SW480 (cell line): ENCODE measurements at places on chromosomes 6 and 20.

- no peak for DNase-seq
Measured at GRCh38 chr20:46031701-46032254, 2.8 kb downstream of the SLC12A5 start.

DNA sequence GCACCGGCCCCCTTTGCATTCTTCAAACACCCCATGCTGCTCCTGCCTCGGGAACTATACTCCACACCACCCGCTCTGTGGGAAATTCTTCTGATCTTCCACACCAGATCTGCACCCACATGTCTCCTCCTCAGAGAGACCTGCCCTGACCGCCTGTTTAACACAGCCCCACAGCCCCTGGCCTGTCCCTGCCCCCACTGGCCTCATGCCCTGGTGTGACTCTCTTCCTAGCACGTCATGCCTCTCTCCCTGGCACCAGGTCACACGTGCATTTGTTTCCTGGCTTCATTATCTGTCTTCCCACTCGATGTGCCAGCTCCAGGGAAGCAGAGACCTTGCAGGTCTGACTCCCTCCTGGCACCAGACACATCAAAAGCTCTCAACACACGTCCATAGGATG is 79.6 kb downstream of the ANKRD60 start:
- DNase-seq = no peak

DNA sequence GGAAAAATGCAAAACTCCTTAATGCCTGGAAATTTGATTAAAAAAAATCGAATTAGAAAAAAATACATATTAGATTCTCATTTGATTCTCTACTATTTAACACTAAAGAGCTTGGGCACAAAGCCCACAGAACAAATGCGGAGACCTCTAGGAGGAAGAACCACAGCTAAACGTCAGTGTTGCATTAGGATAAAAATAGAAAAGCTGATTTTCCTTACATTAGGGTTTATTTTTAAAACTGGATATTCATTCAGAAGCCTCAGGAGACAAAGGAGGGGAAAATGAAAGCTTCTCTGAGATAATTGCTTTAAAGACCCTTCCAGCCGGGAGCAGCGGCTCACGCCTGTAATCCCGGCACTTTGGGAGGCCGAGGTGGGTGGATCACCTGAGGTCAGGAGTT is 77.3 kb downstream of the ECT2L start:
- DNase-seq = no peak

GRCh38 chr20:53425481-53425880 is 168.2 kb downstream of the ZNF217 start:
- no peak for DNase-seq

- DNase-seq = no peak
Measured at GRCh38 chr6:155196911-155197310, 66.9 kb upstream of the CLDN20 start.
